Right lobe of liver (tissue), 6 donors: ENCODE measurements at places on chromosomes 2 and 18.

DNA sequence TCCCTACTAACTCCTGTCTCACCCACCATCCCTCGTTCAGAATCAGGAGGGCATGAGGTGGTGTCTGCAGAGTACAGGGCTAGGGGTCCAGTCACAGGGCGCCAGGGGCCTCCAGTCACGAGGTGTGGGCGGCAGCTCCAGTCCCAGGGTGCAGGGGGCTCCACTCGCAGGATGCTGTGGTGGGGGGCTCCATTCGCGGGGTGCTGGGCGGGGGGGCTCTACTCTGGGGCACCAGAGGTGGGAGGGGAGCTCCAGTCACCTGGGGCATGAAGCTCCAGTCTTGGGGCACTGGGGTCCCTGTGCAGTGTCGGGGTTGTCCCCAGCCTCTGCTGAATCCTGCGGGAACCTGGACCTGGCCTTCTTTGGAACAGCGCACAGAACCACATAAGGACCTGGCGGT lies 66.0 kb downstream of the EIPR1 start:
- no peak for DNase-seq

GRCh38 chr2:97857553-97857952 lies 138.2 kb downstream of the TMEM131 start:
- DNase-seq = no peak

GRCh38 chr2:150479075-150479915 lies 8.2 kb downstream of the RND3 start:
- DNase-seq = no peak

DNA sequence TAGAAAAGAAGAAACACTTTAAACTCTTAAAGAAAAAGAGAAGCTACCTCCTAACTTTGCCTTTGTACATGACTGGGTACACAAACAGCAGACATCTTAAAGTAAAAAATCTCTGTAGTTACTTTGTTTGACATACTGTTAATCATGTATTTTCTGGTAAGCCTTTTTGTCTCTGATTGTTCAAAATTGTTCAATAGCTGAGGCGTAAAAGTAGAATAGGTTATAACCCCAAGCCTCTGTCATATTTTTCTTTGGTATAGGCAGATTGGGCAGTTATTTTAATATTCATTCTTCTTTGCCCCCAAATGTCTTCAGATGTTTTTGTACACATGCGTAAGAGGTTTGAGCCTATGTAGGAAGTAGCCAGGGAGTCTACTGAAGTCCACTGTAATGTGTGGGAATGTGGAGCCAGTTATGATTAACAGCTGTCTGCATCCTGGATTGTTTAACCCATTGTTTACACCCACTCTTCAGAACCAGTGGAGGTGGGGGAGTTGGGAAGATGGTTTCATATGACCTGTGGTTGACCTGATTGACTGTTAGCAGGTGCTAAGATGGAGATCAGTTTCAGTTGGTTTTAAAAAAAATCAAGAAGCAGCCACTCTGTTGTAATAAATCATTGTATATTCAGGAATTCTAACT lies 150.5 kb downstream of the TANC1 start:
- DNase-seq = no peak

GRCh38 chr18:210733-211132 lies 52.4 kb downstream of the USP14 start:
- no peak for DNase-seq

DNA sequence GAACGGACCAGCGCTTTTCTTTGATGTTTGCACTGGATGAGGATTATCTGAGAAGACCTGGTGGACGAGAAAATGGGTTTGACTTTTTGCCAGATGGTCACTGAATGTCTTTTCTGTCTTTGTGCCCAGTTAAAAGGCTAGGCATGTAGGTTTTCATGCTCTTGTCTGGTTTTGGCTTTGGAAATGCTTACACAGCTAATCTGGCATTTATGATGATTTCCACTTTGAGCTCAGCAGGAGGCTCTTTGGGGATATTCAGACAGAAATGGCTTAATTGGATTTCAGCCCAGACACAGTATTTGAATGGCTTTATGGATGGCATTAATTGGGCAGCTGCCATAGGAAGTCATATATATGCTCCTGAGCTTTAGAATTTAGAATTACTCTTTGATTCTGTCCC lies 59.6 kb downstream of the NCK2 start:
- DNase-seq = no peak

DNA sequence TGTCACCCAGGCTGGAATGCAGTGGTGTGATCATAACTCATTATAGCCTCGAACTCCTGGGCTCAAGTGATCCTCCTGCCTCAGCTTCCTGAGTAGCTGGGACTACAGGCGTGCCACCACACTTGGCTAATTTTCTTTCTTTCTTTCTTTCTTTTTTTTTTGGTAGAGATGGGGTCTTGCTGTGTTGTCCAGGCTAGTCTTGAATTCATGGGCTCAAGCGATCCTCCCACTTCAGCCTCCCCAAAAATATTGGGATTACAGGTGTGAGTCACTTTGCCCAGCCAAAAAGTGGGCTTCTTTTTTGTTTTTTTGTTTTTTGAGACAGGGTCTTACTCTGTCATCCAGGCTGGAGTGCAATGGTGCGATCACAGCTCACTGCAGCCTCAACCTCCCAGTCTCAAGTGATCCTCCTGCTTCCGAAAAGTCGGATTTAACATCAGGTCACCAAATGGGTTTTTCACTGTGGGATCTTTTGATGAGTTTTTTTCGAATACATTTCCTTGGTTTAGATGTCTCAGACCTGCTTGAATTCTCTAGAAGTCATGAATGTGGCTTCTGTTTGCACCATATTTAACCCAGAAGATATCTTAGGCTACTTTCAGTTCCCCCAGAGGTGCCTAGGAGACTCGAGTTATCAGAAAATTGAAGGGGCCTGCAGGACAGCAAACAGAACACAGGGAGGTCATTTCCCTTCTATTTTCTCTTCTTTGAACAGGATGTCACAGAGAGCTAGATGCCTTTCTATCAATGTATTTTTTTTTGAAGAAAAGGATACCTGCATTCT lies 8.9 kb downstream of the RAB31 start:
- no peak for DNase-seq

- no peak for DNase-seq
Measured at GRCh38 chr18:25798046-25798445, 292.4 kb downstream of the SS18 start.

- DNase-seq = no peak
Measured at GRCh38 chr2:25207078-25207545, 38.7 kb upstream of the POMC start.

- DNase-seq = no peak
Measured at GRCh38 chr2:194686569-194686968, 970.5 kb upstream of the SLC39A10 start.

- DNase-seq = no peak
Measured at GRCh38 chr2:144431392-144431783, 88.5 kb downstream of the ZEB2 start.

DNA sequence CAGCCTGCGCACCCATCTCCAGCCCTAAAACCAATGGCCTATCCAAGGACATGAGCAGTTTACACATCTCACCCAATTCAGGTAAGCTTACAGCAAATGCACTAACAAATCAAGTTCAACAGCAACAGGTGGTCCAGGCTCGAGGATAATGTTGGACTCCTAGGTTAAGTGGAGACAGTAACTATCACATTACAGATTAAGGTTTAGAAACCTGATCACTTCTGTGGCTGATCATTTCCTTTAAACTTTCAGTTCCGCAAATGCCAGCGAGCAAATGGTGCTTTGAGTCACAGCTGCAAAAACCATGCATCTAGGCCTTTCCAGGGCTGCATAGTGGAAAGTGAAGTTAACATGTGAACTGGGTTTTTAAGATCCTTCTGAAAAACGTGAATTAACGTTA lies 259.4 kb downstream of the GBX2 start:
- DNase-seq = no peak

DNA sequence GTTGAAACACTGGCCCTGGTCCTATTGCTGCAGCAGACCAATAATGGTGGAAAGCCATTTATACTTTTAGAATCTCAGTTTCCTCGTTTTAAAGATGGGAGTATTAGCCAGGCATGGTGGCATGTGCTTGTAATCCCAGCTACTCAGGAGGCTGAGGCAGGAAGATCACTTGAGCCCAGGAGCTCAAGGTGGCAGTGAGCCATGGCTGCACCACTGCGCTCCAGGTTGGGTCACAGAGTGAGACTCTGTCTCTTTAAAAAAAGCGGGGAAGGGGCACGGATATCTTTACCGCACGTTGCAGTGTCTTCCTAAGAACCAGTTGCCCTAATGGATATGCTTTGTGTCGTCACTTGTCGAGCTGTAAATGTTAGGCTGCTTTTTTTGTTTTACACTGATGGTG lies 8.3 kb downstream of the MTCL1 start:
- no peak for DNase-seq
